Activated CD8-positive, alpha-beta memory T cell treated with anti-CD3 and anti-CD28 coated beads, Interleukin-2, amount 10 ng/mL, durations not matched to agents 7 days and 5 days (primary cell): ENCODE measurements at places on chromosomes 3 and 15. TPM values are rescaled to one million over a fixed set of nuclear protein-coding genes. Genes with fewer than 3 reads are reported as not detected.

REC114 gene
- total RNA-seq = not detected

SHC4 gene
- total RNA-seq = 3.0 TPM

NECTIN3 gene
- 13.3 TPM for total RNA-seq

HESX1 gene
- 0.47 TPM for total RNA-seq

LSAMP gene
- not detected for total RNA-seq

RPL15 gene
- 1,693 TPM for total RNA-seq

ZNF639 gene
- 30.1 TPM for total RNA-seq

CISH gene
- 369 TPM for total RNA-seq

NAALADL2 gene
- total RNA-seq = not detected

ABHD2 gene
- total RNA-seq = 58.1 TPM

LRRC31 gene
- total RNA-seq = not detected

KLHL18 gene
- 33.5 TPM for total RNA-seq

CILP gene
- total RNA-seq = not detected

SYNPR gene
- total RNA-seq = not detected

C2CD4A gene
- 0.07 TPM for total RNA-seq

LCTL gene
- total RNA-seq = not detected

SLC24A5 gene
- not detected for total RNA-seq

APBA2 gene
- 2.6 TPM for total RNA-seq

P2RY1 gene
- 1.1 TPM for total RNA-seq

MFSD1 gene
- total RNA-seq = 20.6 TPM

SST gene
- not detected for total RNA-seq

RFX7 gene
- total RNA-seq = 58.9 TPM

CTDSPL gene
- total RNA-seq = 4.7 TPM

LNP1 gene
- 2.3 TPM for total RNA-seq

FAM81A gene
- 2.5 TPM for total RNA-seq

GOLGA6B gene
- not detected for total RNA-seq

PIGZ gene
- total RNA-seq = 2.6 TPM

ALG1L2 gene
- total RNA-seq = 0.66 TPM

DISP2 gene
- total RNA-seq = 0.23 TPM

COLQ gene
- 2.3 TPM for total RNA-seq

ITIH3 gene
- not detected for total RNA-seq
